ENCODE measurements at places on chromosomes 5 and 9.

DNA sequence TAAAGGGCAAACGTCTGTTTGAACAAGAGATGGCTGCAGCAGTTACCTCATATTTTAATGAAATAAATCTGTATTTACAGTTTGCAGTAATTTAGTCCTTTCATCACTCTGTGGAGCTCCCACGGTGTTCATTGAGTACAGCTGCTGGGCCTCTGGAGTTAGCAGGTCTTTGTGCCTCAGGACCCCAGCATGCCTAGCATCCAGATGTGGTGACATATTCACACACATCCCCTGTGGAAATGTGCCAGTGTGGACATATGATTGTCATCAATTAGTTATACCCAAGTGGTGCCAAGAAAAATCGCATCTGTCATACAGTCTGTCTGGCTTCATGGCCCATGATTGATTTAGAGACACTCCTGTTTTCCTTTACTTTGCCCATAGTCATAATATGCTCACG, 77.3 kb downstream of the NNT start:
- DNase-seq, result no peak

GRCh38 chr5:4520559-4520958, 619.6 kb upstream of the ADAMTS16 start:
- peak; percentile 10 for DNase-seq

GRCh38 chr5:98700730-98701129, 72.7 kb upstream of the RGMB start:
- no peak for DNase-seq

DNA sequence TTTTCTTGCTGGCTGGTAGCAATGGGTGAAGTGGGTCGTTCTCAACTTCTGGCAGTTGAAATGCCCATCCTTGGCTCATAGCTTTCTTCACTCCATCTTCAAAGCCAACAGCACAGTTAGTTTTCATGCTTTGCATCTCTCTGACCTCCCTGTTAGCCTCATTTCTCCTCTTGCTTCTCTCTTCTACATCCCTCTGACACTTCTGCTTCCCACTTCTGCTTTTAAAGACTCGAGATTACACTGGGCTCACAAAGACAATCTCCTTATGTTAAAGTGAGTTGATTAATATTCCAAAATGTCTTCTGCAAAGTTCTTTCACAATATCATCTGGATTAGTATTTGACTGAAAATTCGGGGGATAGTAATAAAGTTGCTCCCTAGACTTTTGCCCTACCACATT, 684.8 kb upstream of the CCNG1 start:
- no peak for DNase-seq

DNA sequence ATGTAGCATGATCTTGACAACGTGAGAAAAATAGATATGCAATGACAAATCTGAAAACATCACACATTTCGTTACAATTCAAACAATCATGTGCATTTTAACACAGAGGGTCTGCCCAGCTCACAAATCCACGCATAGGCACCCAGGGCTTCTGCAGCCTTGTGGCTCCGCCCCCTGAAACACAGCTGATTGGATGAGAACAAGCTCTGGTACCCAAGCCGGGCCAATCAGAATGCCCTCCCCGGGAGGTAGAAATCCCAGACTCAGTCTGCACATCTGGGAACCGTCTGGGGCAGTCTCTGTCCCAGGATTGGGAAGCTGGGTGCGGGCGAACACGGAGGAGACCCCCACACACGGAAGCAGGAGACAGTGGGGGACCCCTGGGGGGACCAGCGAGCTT, 137.5 kb downstream of the GAPVD1 start:
- no peak for DNase-seq

GRCh38 chr9:27529316-27530278, at the start of gene MOB3B:
MOB3B (minus strand) TSS chr9:27529814; CDS start chr9:27455550, 74,264 bp downstream.
- DNase-seq, result peak; percentile 53

GRCh38 chr5:1352231-1353219, 7.6 kb upstream of the CLPTM1L start:
- no peak for DNase-seq

DNA sequence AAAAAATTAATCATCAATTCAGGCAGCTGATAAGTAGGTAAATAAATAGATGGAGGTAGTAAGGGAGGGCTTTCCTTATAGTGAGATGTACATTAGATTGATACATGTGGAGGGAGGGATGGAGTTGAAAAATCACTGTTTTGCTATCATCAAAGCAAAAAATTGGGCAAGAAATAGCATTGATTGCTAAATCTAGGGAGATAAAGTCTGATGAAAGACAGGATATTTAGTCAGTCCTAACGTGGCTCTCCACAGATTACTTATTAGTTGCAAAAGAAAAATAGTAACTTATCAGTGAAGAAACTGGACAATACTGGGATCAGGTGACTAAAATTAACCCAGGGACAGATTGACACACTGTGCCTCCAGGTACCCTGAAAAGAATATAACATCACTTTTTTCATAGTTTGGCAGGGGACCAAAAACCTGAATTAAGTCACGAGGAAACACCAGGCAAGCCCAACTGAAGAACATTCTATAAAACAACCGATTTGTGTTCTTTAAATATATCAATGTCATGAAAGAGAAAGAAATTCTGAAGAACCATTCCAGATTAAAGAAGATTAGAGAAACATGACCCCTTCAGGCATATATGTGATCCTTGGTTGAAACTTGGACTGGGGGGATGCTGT, 27.1 kb upstream of the GOLPH3 start:
- DNase-seq, result no peak

- DNase-seq, result no peak
Observed at GRCh38 chr9:128727640-128728248, 3.8 kb upstream of the ZDHHC12 start.

- DNase-seq, result no peak
Observed at GRCh38 chr5:58235299-58235698, 224.6 kb downstream of the PLK2 start.

- DNase-seq, result no peak
Observed at GRCh38 chr5:107476783-107477182, 194.0 kb downstream of the EFNA5 start.

GRCh38 chr5:135448071-135448739, 1.1 kb upstream of the DCANP1 start:
- no peak for DNase-seq

- DNase-seq, result no peak
Observed at GRCh38 chr5:66560371-66560770, 35.8 kb upstream of the MAST4 start.

DNA sequence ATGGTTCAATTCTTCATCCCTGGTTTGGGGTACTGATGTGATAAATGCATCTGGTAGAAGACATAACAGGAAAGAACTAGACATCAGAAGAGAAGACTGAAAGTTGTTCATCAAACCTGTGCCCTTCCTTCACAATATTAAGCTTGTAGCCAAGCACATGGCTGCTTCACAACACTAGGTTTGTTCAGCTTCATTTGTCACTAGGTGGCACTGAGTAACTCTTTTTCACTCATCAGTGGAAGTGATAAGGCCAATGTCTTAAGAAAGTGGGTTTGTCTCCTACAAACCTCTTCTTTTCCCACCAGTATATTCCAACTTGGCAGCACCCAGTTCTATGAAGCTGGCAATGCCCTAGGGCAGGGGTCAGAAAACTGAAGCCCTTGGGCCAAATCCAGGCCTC, 26.9 kb downstream of the ZNF484 start:
- DNase-seq, result no peak

GRCh38 chr5:124302533-124302932, 443.9 kb downstream of the ZNF608 start:
- no peak for DNase-seq

GRCh38 chr5:148873690-148874485, 47.5 kb downstream of the ADRB2 start:
- DNase-seq, result no peak

DNA sequence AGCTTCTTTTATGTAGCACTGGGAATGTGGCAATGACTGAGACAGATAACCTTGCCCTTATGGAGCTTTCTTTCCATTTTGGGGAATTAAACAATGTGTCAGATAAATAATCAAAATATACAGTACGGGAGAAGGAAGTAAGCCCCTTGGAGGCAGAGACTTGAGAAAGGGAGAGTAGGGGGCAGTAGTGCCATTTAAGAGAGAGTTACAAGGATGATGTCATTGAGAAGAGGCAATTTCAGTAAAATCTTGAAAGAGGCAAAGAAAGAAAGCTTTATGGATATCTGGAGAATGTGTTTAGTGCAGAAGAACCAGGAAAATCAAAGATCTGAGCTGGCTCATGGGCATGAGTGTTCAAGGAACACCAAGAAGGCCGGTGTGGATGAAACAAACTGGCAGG, 77.3 kb downstream of the KCTD16 start:
- no peak for DNase-seq

DNA sequence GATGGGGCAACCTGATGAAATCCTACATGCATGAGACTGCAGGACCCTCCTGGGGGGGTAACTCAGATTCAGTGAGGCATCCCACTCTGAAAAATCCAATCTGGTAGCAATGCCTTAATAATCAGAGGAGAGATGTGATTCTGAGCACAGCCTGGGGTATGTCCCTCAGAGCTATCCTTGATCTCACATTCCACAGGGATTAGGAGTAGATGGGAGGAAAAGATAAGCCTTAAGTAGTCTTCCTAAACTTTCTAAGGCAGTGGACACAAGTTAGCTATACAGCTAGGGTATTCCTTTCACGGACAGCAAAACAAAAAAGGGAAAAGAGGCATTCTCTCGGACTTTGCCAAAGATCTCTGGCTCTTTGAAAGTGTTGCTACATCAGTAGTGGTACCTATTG, 3.9 kb upstream of the SPATA9 start:
- DNase-seq, result no peak

DNA sequence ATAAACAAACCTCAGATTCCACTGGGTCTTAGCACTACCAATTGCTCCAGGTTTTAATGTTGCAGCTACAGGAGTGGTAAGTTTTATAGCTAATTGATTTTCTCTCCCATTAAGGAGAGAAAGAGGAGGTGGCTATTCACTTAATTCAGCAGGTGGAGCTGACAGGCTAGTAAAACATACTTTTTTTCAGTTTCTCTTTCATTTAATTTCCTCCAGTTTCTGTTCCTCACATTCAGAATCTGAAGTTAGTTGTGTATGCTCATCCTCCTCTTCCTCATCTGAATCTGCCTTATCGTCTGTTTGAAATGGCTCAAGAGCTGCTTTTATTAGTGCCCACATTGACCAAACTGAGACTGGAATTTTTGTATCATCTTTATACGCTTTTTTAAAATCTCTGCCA, 98.0 kb downstream of the PLPPR1 start:
- DNase-seq, result no peak

- no peak for DNase-seq
Observed at GRCh38 chr9:112135706-112136105, 39.4 kb downstream of the SUSD1 start.

DNA sequence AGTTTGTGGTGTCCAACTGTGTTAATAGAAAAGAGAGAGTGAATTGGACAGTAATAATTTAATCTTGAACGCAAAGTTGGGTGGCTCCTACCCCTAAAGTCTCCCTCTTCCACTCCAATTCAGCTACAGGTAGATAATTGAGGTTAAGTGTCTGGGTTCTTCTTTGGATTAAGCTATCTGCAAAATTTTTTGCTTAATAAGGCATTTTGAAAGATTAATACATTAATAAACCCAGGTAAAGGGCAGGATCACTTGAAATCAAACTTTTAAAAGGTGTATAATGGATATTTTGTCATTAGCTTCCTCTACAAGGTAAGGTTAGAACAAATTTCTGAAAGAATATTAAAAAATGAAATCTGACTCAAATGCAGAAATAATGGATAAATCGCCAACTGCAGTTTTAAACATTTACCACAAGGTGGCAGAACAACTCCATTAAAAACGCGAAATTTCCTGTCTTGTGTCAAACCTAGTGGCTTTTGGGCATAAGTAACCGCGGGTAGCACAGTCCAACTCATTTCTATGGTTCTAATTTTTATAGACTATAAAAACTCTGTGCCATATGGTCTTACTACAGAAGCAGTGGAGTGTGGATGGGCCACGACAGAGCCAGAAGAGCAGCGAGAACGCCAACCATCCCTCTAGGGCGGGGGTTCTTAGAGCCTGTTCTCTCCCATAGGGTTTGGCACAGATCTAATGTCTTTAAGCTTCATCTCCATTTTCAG, 276.5 kb downstream of the ARHGEF28 start:
- peak; percentile 29 for DNase-seq

DNA sequence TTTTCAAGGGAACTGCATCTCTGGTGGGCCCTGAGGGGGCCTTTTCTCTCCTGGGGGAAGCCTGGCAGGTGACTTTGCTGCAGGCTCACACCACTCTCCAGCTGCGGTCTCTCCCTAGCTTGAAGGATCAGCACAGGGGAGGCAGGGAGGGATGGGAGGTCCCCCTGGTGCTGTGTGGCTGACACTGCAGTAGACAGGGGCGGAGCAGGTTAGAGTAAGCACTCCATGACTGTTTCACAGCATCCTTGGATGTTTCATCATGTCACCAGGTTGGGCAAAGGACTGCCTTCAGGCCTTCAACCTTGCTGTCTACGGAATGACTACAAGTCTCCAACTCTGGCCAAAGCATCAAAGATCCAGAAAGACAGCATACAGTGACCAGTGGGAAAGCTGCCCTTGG, 470.7 kb downstream of the CDK5RAP2 start:
- DNase-seq, result no peak

GRCh38 chr5:153753645-153754432, 263.4 kb downstream of the GRIA1 start:
- no peak for DNase-seq

DNA sequence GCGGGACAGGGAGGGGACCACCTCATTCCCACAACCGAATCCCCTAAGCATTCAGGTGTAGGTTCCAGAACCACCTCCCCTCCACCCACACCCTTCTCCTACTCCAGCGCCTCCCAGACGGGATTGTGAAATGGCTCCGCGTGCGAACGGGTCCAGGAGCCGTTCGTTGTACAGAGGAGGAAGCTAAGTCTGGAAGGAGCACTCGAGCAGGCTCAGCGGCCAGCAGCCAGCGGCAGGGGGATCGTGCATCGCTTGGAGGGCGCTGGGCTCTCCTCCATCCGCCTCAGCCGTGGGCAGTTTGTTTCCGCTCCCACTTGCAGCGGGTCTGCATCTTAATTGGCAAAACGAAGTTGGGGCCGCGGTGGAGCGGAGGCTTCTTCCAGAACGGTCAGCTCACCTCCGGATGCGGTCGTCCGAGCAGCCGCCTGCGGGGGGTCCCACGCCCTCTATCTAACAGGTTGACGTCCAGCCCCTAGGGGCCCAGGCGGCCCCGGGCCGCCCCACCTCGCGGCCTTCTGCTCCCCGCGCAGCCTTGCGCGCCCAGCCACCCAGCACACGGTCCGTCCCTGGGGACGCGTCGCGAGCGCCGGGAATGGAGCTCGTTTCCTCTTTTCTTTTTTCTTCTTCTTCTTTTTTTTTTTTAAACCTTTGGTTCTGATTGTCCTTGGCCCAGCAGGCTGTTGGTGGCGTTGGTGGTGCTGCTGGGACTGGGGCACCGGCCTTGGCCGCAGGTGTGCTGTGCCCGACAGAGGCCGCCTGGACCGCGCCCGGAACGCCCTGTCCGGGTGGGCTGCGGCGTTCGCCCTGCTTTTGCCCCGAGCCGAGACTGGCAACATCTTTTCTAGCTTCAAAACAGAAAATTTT, 3.9 kb upstream of the BARX1 start:
- DNase-seq, result peak; percentile 6

GRCh38 chr9:114721491-114722079, 39.6 kb upstream of the TEX48 start:
- no peak for DNase-seq

- DNase-seq, result no peak
Observed at GRCh38 chr5:51156838-51157237, 226.4 kb upstream of the ISL1 start.
